Esophagus squamous epithelium (tissue), 5 donors: ENCODE measurements at places on chromosomes 11 and 22.

DNA sequence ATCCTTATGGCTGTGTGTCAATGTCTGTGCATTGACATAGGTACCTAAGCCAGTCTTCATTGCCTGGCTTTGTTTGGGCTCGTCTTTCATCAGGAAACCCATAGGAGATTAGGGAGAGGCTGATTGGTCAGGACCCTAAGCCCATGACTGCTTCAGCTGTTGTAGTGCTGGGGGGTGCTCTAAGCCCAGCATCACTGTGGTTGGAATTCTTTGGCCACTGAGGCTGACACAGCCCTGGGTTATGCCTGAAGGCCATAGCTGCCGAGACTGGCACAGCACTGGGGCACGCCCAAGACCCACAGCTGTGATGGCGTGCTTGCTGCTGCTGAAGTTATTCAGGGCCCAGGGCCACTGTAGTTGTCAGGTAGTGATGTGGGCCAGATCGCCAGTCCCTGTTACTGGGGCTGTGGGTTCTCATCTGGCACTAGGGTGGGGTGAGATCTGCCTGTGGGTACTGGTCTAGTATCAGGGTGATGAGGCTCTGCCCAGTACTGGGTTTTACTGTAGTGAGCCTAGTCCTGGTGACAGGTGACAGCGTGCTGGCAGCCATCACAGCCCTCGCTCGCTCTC is 4.9 kb downstream of the USP18 start:
- DNase-seq: no peak

DNA sequence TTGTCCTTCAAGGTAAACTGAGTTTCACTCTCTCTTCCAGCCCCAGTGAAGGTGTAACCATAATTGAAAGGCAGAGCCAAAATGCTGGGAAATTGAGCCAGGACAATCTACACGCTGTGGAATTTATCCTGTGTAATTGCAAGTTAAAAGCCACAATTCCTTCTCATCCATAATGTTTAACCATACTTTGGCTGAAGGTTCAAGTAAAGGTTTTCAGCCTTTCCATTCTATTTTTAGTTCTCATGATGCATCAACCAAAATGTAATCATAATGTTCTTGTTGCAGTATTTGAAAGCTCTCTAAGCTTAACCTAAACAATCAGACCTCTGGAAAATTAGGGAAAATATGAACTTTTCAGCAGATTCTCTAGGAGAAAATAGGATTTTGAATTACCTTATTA is 14.0 kb upstream of the ARHGAP42 start:
- DNase-seq: no peak

DNA sequence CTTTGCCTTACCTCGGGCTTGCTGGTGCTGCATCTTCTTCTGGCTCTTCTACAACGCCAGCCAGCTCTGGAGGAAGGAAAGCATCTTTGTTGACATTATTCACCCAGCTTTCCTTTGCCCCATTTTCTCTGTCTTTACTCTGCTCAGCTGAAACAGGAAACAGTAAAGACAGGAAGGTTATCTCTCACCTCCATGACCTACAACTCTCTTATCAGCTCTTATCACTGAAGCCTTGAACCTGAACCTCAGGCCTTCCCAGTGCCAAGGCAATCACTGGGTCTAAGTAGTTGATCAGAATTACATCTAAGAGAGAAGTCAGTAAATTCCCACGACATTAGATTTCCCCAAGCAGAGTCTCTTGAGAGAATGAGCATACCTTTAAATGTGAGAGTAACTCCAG is 59.6 kb upstream of the CCDC89 start:
- DNase-seq: no peak

- no peak for DNase-seq
These were observed 129.9 kb downstream of the NAV2 start for GRCh38 chr11:19842505-19842904.

DNA sequence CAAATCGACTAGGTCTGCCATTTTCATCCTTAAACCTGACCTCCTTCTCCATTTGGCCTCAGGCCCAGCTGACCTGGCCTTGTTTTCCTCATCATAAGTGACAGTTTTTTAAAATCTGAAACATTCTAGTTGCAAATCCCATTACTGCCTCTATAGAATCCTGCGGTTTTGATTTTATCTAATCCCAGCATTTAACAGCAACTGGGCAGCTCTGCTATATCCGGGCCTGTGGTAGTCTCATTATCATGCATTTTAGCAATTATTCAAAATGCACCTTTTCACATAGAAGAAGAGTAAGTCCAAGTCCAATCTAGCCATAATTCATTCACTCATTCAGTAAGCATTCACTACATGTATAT is 28.6 kb upstream of the BIRC3 start:
- no peak for DNase-seq

- no peak for DNase-seq
These were observed 47.0 kb upstream of the PSMA1 start for GRCh38 chr11:14567064-14567651.

- DNase-seq: no peak
These were observed 22.9 kb upstream of the CHRM4 start for GRCh38 chr11:46414466-46414796.

DNA sequence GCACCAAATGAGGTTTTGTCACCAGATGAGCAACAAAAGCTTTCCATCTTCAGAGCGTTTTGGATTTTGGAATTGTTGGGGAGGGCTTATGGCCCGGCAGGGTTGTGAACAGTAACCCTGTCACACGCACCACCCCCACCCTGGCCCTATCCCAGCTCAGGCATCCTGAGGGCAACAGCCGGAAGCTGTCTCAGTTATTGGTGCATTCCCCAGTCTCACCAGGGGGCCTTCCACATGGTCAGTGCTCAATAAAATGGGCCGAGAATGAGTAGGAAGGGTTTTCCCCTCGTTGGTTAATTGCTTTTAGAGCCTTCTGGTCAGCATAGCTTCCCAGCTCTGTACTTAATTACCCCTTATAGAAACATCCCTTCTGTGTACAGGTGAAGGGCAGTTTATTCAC is 46.0 kb downstream of the LRP5 start:
- DNase-seq: no peak

DNA sequence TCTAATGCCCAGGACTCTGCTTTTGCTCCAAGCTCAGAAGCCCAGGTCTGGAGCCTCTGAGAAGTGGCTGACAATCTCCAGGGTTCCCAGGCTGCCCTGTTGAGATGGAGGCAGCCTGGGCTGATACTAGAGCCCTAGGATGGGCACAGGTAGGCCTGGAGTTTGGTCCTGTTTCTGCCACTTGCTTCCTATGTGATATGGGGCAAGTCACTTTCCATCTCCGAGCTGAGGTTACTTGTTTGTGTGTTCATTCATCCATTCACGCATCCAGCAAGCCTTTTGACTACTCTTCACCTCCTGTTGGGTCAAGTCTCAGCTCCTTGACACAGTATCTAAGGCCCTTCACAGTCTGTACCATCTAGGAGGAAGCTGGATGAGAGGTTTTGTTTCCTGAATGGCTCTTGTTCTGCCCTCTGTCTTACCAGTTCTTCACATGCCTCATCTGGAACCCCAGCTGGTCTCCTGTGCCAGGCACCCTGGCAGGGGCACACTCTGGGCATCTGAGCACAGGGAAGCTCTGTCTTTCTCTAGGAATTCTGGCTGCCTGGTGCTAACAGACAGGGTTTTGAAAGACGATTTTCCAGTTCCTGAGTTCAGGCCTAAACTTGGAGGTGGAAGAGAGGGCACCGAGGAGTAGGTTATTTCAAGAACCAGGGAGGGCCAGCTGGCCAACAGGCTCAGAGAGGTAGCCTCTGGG is 53.2 kb upstream of the AMPD3 start:
- DNase-seq: no peak

GRCh38 chr11:66327171-66328030 is 8.8 kb downstream of the RIN1 start:
- DNase-seq: no peak
